ENCODE measurements at places on chromosomes 7 and 10.

DNA sequence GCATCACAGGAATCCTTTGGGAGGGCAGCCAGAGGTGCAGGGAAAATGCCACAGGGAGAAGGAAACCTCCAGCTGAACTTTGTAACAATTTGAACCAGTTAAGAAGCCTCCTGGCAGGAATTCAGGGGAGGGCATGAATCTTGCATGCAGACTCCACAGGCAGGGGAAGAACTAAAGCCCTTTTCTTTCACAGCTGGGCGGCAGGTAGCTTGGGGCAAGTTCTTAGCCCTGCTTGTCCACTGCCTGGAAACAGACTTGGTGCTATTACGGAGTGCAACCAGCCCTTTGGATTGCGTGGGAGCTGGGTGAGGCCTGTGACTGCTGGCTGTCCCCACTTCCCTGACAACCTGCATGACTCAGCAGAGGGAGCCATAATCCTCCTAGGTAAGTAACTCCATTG lies 51.7 kb upstream of the ADAM12 start:
- DNase-seq = no peak

DNA sequence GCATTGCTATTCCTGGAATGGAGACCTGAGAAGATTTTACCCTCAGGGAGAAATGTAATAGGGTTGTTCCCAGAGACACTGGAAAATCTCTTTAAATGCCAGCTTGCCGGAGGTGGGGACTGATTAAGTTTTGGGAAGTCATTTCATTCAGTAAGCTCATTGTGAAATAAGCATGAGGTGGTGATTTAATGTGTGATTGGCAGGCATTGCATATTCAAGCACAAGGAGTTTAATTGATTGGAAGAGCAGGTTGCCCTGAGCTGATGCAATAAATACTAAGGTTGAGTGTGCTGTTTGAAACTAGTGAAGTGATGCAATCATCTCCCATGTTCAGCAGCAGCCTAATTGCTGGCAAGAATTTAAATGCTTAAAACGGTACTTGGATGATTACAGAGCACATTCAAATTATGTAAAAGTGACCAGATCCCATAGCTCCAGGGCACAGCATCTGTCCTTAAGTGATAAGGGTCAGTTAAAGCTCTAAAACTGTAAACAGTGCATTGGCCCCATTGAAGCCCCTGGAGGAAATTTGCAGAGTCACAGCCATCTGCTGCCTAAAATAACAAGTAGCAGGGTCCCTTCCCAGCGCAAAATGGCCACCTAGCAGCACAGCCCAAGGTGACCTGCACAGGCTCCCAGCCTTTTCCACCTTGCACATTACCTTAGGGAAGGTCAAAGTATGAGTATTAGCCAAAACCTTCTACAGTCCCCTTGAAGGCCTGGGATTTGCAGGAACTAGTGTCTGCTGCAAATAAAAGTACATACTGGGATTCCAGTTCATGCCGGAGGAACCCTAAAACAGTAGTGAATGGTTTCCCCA lies 92.1 kb downstream of the CCDC71L start:
- peak; percentile 79 for DNase-seq

DNA sequence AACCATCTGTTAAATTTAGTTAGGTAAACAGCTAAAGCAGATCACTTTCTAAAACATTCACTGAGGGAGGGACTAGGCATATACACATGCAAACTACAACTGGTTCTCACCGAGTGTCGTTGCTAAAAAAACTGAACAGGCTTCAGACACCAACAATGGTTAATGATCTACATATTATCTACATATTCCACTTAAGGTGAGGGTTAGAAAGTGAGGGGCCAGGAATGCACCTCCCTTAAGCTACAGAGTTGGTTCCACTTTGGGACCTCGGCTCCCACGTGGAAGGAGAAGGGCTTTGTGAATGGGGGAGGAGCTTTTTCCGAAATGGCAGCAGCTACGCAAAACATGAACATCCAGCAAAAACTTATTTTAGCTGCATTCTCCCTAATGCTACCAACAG lies 5.8 kb downstream of the CTBP2 start:
- DNase-seq = peak; percentile 32

- DNase-seq = peak; percentile 72
These were observed 98.2 kb downstream of the ANLN start for GRCh38 chr7:36487756-36488336.

Measured in suppressor macrophage treated with lipopolysaccharide for 1 hour (primary cell).